ENCODE measurements at places on chromosomes 6 and 20. TPM values are rescaled to one million over a fixed set of nuclear protein-coding genes. Genes with fewer than 3 reads are reported as not detected.

LY6G5C gene
- total RNA-seq: 1.8 TPM

DNA sequence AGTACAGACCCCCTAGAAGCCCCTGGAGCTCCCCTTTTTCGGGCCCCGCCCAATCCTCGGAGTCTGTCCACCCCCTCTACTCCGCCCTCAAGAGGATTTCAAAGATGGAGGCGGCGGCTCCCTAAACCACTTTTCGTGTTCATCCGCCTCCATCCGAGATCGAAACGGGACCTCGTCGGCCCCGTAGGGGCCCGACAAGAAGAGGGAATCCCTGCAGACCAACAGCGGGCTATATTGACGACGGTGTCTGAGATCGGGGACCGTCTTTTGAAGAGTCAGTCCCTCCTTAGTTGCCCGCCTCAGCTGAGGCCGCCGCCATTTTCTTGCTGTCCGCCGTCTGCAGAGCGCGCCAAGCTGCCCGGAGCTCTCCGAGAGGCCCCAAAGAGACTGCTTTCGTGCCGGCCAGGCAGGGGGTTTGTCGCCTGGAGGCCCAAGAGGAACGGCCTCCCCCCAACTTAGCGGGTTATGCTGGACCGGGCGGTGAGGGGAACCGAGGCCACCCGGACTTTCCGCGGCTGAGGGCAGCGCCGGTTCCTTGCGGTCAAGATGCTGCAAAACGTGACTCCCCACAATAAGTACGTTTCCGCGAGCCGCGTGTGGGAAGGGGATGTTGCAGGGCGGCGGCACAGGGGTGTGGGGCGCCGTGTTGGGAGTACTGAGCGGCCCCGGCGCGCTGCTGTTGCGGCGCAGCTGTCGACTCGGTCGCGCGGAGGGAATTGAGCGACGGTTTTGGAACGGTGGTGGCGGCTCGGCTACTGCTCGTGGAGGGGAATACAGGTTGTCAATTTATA lies 4.2 kb downstream of the BRD2 start:
- DNase-seq: peak; percentile 80

DNA sequence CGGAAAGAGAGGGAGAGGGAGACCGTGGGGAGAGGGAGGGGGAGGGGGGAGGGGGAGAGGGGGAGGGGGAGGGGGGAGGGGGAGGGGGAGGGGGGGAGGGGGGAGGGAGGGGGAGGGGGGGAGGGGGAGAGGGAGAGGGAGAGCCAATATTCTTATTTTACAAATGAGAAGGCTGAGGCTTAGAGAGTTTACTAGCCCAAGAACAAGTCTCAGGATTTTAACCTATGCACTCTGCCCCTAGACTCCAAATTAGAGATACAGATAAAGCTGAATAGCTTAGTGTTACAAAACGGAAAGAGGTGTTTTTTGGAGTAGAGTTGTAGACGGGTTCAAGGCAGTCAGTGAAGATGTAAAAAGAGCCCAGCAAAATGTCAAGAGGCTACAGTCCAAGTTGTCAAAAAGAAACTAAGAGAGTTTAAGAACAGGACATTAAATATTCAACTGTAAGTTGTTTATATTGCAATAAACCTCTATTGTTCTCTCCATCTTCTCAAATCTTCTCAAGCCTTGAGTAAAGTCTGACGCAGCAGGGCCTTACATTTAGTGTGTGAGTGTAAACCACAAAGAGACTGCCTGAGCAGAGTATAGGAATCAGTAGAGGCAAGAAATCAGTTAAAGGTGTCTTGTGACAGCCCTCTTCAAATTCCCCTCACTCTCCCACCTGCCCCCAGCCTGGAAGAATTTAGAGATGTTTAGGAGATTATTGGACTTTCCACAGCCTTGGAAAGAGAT lies 34.9 kb upstream of the AKIRIN2 start:
- no peak for DNase-seq

GRCh38 chr20:38559764-38560163 lies 21.2 kb upstream of the ADIG start:
- DNase-seq: no peak

DNA sequence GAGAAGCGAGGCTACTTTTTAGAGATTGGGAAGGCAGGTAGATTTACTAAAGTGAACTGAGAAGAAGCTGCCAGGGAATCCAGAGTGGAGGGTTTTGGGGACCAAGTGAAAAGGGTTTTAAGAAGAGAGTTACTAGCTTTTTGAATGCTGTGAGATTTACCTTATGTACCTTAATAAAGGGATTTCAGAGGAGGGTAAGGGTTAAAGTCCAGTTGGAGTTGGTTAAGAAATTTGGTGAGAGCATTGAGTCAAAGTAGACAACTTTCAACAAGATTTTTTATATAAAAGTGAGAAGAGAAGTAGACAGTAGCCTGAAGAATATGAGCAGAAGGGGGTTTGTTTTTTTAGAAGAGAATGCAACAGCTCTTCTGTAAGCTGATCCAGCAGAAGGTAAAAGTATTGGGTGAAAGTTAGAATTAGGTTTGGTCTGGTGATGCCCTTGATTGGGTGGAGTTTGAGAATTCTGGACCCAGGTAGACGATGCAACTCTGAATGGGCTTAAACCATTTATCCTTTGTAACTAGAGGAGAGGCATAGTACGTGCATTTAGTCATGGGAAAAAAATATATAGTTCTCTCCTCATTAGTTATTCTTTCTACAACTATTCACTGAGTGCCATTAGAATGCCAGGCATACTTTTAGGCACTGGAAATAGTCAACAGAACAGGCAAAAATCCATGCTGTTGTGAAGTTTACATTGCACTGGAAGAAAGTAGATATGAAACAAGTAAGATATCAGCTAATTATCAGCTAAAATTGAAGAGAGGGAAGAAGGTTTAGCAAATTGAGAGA lies 44.8 kb downstream of the ATRN start:
- DNase-seq: no peak

DNA sequence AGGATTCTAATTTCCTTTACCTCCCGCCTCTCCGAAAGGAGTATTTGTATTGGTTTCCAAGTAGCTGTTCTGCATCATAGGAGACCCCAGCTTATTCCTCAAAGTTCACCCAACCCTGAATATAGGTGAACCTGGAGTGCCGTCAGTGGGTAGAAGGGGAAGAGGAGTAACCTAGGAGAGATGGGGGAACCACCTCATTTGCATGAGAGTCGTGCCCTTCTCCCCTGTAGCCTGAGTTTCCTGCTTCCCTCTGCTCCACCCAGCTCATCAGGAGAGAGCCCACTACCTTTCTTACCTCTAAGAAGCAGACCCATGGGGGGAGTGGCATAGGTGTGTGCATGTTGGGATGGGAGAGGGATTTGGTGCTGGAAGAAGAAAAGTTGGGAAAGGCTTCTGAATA lies 17.3 kb upstream of the WFDC2 start:
- no peak for DNase-seq

GRCh38 chr6:129497481-129498441 lies 212.2 kb downstream of the ARHGAP18 start:
- no peak for DNase-seq

DNA sequence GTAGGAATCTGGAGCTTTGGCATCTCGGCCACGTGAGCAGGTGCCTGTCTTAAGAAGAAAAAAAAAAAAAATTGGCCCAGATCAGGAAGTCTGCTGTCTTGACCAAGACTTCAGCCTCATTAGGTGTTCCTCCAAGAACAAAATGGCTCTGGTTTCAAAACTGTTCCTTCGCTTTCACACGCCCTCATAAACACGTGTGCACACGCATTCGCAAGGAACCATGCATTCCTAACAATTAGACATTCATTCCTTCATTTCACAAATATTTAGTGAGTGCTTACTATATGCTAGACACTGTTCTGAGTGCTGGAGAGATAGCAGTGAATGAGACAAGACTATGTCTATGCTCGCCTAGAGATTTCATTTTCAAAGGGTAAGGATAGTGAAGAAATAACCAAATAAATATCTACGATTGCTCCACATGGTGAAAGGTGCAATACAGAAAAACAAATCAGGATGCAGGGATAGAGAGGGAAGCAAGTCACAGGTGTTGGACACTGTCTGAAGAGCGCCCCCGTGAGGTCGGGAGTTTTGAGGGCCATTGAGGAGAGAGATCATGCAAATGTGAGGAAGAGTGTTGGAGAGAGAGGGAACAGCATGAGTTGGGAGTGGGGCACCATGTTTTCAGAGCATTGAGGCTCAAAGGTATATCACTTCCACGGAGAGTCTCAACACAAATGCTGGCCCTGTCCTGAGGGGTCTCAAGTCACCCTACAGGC lies 53.3 kb downstream of the CCDC170 start:
- DNase-seq: no peak

DNA sequence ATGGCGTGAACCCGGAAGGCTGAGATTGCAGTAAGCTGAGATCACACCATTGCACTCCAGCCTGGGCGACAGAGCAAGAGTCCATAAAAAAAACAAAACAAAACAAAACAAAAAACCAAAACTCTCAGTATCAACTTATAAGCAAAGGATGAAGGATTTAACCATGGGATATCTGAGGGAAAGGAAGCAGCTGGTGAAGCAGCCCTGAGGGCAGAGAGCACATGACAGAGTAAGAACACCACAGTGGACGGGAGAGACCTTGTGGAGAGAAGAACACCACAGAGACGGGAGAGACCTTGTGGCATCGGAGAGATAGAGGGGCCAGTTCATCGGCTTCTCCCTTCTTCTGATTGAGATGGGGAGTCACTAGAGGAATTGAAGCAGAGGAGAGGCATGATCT lies 697.2 kb downstream of the HDGFL1 start:
- no peak for DNase-seq

DNA sequence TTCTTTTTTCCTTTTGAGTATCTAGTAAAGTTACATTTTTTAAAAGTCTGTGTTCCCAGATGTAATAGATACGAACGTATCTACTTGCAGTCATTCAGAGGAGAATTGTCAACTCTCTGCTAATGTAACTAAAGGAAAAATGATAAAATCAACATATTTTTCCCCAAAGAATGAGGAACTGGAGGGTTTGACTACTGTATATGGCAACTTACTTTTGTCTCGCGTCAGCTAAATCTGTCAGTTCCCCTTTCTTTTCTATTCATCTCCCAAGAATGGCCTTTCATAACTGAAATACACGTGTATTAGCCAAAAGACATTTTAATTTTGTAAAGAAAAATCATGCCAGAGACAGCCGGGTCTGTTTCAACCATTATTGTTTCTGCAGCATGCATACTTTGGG lies 5.4 kb downstream of the EYA2 start:
- DNase-seq: no peak

Data from activated naive CD4-positive, alpha-beta T cell treated with anti-CD3 and anti-CD28 coated beads, Interleukin-2, amount 50 U/mL, for 72 hours (primary cell).